Inflammatory macrophage treated with lipopolysaccharide for 1 hour (primary cell): ENCODE measurements at places on chromosomes 16 and 17.

GRCh38 chr17:82457929-82458178 is 687 bp upstream of the NARF start:
- DNase-seq = peak; percentile 88

GRCh38 chr16:75821117-75821516 is 94.8 kb upstream of the CPHXL start:
- no peak for DNase-seq

- DNase-seq = no peak
Observed at GRCh38 chr16:55506083-55506482, 2.8 kb upstream of the LPCAT2 start.

GRCh38 chr17:34902831-34903547 is 58.3 kb downstream of the CCT6B start:
- DNase-seq = no peak

GRCh38 chr17:21275047-21275578 is 9.4 kb upstream of the MAP2K3 start:
- no peak for DNase-seq

GRCh38 chr17:28973425-28973824 is 22.1 kb upstream of the PHF12 start:
- no peak for DNase-seq

- DNase-seq = peak; percentile 41
Observed at GRCh38 chr17:8947201-8947600, 18.3 kb downstream of the PIK3R5 start.

DNA sequence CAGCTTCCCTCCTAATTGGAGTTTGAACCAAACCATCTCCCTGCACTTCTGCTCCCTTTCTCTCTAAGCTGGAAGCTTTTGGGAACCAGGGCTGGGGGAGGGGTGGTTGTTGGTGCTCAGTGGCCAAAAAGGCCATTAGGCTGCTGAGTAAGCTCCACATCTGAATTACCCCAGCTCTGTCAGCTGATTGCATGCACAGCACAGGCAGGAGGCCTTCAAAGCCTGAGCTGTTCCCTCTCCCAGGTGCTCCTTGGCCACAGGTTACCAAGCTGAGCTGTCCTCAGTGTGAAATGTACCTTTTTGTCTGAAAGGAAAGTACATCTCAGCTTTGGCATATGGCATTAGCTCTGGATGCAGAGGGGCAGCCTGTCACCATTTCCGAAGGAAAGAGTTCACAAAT is 6.2 kb upstream of the TBKBP1 start:
- no peak for DNase-seq

DNA sequence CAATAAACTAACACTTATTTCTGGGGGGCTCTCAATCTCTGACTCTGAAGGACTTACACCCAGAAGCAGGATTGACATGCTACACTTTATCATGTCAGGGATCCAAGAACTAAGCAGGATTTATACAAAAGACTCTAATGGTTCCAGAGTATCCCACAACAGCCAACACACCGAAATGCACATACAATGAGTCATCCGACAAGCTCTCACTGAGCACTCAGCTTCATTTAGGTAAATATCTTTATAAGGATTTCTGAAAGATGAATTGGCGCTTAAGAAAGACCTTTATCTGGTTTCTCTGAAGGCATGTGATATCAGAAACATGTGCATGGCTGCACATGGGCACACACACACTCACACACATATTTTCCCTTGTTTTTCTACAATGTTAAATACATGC is 77.2 kb downstream of the TOX3 start:
- DNase-seq = no peak

- no peak for DNase-seq
Observed at GRCh38 chr17:10792151-10792550, 11.7 kb downstream of the TMEM238L start.

- no peak for DNase-seq
Observed at GRCh38 chr16:56306690-56307533, 115.6 kb downstream of the GNAO1 start.

- DNase-seq = no peak
Observed at GRCh38 chr16:89184933-89185794, 13.6 kb downstream of the CDH15 start.

GRCh38 chr17:33901085-33901484 is 354.0 kb upstream of the CCL2 start:
- DNase-seq = no peak

- no peak for DNase-seq
Observed at GRCh38 chr17:57257195-57257894, 1.0 kb downstream of the MSI2 start.

DNA sequence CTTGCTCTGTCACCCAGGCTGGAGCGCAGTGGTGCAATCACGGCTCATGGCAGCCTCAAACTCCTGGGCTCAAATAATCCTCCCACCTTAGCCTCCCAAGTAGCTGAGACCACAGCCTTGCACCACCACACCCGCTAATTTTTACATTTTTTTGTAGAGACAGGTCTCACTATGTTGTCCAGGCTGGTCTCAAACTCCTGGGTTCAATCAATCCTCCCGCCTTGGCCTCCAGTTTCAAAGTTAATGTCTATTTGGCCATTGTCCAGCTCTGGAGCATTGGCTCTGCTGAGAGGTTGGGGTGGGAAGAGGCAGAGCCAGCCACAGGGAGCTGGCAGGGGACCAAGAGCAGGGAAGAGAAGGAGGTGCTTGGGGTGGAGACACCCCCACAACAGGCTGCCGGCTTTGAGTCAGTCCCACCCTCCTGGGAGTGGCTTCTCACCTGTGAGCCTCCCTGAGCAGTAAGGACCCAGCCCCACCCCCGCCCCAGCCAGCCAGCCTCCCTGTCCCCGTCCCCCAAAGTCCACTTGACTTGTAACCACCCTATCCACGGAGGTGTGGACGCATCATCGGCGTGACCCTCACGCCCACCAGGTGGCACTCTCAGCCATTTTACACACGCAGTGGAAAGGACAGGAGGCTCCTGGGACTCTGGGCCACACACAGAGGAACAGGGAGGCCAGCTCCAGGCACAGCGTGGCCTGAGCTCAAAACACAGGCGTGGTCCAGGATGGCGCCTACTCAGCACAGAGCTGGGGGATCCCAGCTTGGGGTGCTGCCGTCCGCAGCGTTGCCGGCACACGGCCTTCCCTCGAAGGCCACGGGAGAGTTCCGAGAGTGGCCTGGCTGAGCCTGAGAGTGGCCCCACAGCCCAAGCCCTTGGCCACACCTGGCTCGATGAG is 22.8 kb upstream of the PVALEF start:
- peak; percentile 92 for DNase-seq

DNA sequence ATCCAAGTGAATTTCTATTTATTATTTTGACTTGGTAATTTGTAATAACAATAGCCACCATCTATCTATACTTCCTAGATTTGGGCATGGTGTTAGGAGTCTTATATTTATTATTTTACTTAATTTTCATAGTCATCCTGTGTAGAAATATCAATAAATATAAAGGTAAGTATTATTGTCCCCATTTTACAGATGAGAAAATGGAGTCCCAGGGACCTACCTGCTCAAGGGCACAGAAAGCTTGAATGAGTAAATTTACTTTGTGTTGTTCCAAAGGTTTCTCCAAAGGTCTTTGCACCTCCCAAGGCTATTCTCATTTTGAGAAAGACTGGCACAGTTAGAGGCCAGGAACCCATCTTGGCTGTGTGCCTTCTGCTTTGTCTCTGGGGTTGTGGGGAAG is 738.3 kb downstream of the WWOX start:
- no peak for DNase-seq

- DNase-seq = peak; percentile 82
Observed at GRCh38 chr16:10918294-10919002, 23.8 kb downstream of the DEXI start.

DNA sequence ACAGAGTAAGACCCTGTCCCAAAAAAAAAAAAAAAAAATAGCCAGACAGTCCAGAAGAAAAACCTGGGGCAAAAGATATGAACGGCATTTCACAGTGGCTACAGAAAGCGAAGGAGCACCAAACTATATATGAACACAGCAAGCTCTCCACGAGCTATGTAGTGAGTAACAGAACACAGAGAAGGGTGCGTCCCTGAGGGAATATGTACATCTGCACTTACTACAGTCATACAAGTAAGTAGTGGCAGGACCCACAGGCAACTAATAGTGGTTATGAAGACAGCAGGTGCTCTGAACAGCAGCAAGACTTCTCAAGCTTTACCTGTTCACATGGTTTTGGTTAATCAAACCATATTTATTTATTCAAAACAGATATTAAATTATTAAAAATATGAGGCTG is 15.8 kb downstream of the TRAP1 start:
- DNase-seq = no peak

- DNase-seq = no peak
Observed at GRCh38 chr16:25151996-25152395, 40.5 kb downstream of the LCMT1 start.

- DNase-seq = no peak
Observed at GRCh38 chr16:5634666-5635180, 537.1 kb upstream of the EEF2KMT start.

GRCh38 chr17:21816592-21817567 is 124.6 kb downstream of the KCNJ18 start:
- no peak for DNase-seq

DNA sequence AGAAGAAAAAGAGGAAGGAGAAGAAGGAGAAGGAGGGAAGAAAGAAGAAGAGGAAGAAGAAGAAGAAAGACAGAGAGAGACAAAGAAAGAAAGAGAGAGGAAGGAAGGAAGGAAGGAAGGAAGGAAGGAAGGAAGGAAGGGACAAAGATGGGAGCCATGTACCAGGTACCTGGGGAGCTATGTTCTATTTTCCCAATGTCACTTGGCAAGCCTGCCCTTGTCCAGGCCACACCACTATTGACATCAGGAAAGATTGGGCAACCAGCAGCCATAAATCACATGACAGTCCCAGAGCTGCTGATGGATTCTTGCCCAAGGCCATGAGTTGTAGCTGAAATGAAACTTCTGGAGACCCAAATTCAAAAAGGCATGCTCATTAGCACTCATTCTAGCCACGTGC is 2.7 kb upstream of the CES1 start:
- DNase-seq = peak; percentile 39

DNA sequence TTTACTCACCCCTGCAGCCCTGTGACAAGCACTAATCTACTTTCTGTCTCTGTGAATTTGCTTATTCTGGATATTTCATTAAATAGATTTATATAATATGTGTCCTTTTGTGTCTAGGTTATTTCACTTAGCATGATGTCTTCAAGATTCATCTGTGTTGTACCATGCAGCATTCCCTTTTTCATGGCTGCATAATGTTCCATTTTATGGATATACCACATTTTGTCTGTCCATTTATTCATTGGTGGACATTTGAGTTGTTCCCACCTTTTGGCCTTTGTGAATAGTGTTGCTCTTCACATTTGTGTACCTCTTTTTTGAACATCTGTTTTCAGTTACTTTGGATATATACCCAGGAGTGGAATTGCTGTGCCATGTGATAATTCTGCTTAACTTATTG is 110.3 kb downstream of the ELAC2 start:
- DNase-seq = no peak

- no peak for DNase-seq
Observed at GRCh38 chr16:54203384-54203783, 83.2 kb downstream of the IRX3 start.

DNA sequence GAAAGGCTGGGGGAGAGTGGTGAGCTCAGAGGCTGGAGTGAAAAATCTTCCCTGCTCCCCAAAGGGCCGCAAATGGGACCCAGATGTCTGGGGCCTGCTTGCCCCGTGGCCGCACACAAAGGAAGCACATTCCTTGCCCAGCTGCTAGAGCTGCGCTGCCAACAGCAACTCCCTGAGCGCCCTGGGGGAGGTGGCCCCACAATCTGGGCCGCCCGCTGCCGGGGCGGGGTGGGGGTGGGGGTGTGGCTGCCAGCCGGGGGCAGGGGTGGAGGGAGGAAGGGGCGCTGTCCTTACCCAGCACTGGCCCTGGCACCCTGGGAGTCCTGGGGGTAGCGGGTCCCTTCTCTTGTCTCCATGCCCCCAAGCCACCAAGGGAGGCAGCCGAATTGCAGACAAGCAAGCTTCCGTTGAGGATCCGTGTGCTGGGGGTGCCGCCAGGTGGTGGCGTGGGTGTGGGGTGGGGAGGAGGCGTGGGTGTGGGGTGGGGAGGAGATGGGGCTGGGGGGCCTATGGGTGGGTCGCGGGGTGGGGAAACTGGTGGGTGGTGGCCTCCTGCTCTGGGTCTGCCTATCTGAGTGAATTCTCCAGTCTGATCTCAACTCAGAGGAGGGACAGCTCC is 48.4 kb upstream of the PABPN1L start:
- no peak for DNase-seq
